ENCODE measurements at places on chromosomes 2 and 18.

GRCh38 chr2:88265352-88266303, 95.5 kb downstream of the THNSL2 start:
- no peak for DNase-seq

- no peak for DNase-seq
Observed at GRCh38 chr2:127743477-127744026, 42.3 kb downstream of the SFT2D3 start.

DNA sequence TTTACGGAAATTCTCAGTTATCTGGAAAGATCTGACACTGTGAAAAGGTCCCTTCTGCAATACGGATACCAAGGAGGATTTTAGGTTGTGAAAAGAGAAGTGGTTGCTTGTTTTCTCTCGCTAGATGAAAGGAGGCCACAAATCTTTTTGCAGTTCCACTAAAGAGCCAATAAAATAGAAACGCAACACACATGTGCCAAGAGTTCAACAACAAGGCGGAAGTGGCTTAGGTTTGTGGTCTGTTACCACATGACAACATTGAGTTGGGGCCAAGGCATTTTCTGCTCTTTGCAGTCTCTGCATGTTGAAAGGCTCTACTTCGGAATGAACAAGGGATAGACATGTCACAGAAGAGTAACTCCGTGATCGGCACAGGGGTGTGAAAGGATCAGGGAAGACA, 115.7 kb upstream of the OSR1 start:
- peak; percentile 47 for DNase-seq

- no peak for DNase-seq
Observed at GRCh38 chr2:122804494-122804893, 1049.0 kb downstream of the TSN start.

GRCh38 chr18:46475390-46475752, 181.6 kb downstream of the LOXHD1 start:
- DNase-seq, result no peak

DNA sequence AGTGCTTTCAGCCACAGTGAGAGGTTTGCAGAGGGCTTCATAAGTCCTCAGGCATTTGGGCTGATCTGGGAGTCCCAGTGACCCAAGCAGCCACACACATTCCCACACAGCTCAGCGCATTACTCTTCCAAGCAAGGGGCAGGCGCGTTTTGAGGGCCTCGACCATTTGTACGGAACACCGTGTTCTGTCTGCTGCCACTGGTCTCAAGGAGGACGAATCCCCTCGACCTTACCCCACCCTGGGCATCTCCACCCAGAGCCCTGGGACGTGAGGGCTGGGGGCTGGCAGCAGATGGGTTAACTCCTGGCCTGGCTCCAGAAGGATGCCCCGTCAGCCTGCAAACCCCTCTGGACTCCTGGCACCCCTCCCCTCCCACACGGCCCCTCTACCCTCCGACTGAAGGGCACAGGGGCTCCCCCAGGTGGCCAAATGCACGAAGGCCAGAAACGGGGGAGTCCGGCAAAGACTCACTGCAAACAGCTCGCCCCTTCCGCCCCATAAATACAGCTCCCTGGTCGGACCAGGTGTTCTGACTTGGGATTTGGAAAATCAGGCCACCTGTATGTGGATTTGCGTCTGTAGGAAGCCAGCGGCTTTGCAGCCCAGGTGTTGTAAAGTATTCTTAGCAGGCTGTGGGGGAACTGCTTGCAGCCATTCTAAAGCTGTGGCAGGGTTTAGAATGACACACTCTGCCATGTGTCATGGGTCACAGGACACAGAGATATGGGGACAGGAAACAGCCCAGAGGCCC, 33.6 kb upstream of the PTMA start:
- DNase-seq, result peak; percentile 15

- DNase-seq, result no peak
Observed at GRCh38 chr2:196128749-196129148, 42.6 kb downstream of the STK17B start.

DNA sequence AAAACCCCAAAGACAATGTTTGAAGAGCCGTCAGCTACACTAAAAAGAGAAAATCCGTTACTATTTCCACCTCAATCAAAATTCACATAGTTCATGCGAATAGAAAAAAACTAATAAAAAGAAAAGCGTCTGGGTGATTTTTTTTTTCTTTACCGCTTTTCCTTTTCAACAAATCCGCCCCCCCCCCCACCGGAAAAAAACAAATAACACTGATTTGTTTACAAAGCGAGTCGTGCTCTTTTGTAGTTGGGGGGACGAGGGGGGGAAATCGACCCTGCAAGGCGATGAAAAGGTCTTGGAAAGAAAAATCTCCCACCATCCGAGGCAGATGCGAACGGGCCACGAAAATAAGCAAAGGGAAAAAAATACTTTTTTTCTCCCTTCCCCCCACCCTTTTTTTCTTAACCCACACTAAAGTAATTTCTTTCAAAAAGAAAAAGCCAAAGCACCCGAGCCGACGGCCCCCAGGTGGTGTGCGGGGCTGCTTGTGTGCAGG, 638 bp downstream of the ZNF521 start:
- no peak for DNase-seq

DNA sequence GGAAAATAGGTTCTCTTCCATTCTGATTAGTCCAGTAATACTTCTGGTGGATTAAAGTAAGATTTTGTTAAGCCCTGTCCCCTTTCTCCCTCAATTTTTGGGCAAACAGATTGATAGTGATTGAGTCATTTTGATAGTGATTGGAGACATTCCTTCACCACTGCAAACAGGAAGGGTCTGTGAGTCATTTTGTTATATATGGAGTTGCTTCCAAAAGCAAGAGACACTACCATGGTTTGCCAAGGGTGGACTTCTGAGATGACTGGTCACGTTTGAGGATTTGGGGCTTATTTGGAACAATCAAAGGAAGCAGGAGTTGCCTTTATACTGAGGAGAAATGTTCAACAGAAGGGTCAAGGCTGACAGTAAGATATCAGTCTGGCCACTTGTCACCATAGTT, 249.9 kb downstream of the PARD3B start:
- no peak for DNase-seq

GRCh38 chr2:176328149-176328548, 58.9 kb downstream of the MTX2 start:
- no peak for DNase-seq

- DNase-seq, result no peak
Observed at GRCh38 chr2:48345176-48345575, 184.8 kb upstream of the STON1 start.

DNA sequence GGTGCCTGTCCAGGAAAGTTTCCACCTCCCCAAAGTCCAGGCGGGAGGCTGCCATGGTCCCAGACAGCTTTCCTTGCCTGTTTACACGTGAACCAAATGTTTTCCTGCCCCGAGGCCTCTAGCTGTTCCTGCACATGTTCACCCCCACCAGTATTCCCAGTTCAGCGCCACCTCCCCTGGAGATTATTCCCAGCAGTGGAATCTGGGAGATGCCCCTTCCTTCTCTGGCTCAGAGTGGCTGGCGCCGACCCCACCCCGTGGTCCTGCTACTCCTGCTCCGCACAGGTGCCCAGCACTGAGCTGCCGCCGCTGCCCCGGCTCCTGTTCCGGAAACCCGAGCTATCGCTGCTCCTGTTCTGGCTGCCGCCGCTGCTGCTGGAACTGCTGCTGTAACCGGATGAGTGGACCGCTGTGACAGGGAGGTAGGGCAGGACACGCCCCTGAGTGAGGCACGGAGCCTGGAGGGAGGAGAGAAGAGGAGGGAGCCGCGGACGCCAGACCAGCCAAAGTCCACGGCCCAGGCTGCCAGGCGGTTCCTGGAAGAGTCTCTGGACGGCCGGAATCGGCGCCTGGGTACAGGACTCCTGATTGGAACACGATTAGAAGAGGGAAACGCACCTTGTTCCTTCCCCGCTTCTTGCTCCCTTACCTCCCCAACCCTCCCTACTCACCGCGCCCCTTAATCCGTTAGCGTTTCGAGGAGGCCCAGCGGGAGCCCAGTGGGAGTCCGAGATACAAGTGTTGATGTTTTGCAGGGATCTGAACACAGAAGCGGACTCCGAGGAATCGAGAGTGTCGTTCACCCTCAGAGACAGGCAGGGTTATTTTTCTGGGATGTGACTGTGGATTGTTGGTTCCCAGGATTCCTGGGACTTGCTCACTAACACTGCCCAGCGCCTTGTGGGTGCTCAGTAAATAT, at the start of gene PDE11A:
PDE11A (minus strand) TSS at position 395 of the 919 bp plus-strand sequence; CDS start at position 55, 340 bp downstream.
- no peak for DNase-seq

- DNase-seq, result no peak
Observed at GRCh38 chr2:76019128-76019527, 308.4 kb upstream of the GCFC2 start.
